Vagina (tissue), 2 donors: ENCODE measurements at places on chromosomes 2 and 18. TPM values are rescaled to one million over a fixed set of nuclear protein-coding genes. Genes with fewer than 3 reads are reported as not detected.

DNA sequence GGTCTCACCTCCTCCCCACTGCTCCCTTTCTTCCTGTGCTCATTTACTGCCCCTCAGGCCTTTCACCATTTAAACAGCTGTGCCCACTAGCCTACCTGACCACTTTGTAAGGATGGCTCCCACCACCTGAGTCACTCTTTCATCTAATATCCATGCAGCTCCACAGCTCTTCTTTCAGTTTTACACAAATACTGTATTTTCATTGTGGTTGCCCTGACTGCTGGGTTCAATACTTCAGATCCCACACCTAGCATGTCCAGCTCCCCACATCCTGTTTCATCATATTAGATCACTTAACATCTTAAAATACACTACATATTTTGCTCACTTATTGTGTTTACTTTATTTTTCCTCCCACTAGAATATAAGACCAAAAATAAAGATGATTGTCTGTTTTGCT, 1110.6 kb downstream of the TSN start:
- no peak for DNase-seq

DNA sequence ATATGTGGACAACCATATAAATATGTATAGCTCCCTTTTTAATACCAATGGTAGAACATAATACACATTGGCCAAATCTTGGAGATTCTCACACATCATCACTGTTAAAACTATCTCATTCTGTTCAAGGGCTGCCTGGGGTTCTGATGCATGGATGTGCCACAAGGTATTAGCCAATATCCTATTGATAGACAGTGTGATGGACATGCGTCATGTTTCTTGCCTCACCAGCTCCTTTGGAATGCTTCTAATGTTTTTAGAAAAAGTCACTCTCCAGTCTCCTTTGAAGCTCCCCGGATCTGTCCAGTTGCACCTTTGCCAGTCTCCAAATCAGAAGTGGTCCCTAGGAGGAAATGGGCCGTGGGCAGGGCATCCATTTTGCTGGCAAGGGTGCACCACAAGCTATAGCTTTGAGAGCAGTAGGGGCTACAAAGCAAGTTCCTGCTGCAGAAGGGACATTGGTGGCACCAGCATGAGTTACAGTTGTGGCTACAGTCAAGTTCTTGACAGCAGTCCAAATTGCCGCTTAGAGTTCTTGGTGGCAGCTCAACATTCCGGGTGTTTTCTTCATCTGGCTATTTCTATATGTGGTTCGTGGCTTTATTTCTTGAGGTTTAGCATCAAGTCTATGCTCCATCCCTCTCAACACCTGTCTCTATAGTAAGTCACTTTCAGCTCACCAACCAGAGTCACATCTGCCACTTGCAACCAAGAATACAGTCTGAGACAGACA, 25.1 kb upstream of the ATRAID start:
- no peak for DNase-seq

GRCh38 chr2:176435729-176436128, 166.5 kb downstream of the MTX2 start:
- DNase-seq: no peak

DNA sequence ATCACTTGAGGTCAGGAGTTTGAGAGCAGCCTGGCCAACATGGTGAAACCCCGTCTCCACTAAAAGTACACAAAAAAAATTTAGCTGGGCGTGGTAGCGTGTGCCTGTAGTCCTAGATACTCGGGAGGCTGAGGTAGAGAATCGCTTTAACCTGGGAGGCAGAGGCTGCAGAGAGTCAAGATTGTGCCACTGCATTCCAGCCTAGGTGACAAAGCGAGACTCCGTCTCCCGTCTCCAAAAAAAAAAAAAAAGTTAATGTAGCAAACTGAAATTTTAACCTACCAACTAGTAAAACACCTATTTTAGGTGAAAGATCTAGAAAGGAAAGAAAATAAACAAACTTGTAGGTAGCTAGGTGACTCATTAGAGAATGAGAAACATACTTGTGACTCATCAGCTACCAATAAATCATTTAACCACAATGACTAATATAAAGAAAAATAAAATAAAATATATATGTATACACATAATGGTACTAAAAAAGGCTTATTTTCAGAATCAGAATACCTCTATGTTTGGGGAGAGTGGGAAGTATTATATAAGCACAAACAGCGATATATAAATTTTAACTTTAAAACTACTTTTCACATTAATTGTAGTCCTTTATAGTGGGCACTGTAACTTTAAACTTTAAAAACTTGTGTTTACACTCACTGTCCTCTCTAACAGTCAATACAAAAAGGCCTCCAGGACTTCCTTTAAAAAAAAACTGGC, 36.6 kb downstream of the DARS1 start:
- no peak for DNase-seq

DNA sequence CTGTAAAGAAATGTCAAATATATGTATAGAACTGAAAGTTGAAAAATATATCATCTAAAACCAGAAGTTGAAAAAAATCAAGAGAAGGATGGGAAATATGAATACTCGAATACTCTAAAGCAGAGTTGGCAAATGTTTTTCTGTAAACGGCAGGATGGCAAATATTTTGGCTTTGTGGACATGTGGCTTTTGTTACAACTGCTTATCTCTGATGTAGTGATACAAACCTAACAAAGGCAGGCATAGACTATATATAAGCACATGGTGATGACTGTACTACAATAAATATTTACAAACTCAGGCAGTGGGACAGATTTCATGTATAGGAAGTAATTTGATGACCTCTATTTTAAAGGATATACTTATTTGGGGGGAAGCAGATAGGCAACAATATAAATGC, 224.6 kb upstream of the LRRTM4 start:
- DNase-seq: no peak

DNA sequence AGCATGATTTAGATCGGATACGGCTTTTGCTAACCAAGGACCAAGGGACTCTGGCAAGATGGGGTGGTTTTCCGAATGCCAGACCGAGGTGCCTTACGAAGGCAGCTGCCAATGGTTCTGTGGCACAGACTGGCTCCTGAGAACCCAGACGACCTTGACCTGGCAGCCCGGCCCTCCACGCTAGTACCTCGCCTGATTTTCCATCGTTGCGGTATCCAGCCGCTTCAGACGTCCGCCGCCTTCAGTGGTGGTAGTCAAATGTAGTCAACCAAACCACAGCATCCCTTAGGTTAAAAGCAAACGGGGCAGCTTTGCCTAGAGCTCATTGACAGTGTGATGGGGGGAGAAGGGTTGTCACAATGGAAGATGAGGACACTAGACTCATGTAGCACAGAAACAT, 42.6 kb downstream of the GBX2 start:
- no peak for DNase-seq

DNA sequence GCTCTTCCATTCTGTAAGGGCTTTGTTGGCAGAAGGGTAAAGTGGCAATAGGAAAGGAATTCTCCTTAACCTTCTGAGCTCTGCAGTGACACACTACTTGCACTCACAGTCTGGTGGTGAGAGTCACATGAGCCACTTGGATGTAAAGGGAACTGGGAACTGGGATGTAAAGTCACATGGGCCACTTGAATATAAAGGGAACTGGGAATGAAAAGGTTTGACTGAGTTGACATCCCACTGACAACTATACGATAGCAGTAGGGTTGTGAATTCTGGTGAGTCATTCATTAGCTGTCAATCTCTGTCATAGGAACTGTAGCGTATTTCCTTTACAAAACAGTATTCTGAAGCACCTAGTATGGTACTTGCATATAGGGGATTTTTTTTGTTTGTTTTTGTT, 5.5 kb downstream of the RPE start:
- no peak for DNase-seq

DNA sequence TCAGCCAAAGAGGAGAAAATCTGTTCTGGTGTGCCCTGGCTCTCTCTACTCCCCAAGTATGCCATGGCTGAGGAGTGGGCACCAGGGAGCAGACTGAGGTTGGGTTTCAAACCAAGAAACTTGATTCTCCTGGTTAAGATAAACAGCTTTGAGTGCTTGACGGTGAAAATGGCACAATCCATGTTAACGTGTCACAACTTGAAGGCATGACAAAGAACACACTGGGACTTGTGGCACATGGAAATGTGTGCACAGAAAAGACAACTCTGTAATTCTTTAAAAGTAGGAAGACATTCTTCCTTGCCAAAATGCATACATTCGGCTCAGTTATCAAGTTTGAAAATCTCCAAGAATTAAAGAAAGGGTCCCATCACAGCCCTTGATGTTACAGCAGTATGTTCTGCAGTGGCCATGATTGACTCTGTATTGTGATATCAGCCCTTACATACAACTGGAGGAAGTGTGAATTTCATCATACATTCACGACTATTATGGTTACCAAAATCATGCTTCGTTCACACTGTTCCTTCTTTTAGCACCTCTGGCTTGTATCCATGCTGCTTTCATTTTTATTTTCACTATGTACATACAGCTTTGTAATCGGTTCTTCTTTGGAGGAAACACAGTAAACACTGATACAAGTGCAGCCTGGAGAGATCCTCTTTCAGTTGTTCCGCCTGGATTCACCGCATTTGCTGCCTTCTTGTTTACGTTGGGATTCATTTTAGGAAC, 15.6 kb upstream of the ACTG2 start:
- no peak for DNase-seq

DNA sequence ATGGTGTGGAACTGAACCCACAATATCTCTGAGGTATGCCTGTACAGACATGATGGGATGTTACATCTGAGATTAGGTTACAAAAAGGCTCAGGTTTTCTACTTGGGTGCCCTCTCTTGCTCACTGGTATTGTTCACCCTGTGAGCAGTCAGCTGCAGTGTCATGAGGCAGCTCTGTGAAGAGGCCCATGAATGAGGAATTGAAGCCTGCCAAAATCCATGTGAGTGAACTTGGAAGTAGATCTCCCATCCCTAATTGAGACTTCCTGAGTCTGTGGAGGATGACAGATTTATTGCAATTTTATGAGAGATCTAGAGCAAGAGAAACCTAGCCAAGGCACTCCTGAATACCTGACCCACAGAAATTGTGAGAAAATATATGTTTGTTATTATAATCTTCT, 404.9 kb upstream of the ZEB2 start:
- DNase-seq: no peak

- no peak for DNase-seq
These were observed 16.7 kb downstream of the RNF144A start for GRCh38 chr2:6933911-6934310.

GRCh38 chr2:196431076-196431475, 208.4 kb upstream of the CCDC150 start:
- DNase-seq: no peak

DNA sequence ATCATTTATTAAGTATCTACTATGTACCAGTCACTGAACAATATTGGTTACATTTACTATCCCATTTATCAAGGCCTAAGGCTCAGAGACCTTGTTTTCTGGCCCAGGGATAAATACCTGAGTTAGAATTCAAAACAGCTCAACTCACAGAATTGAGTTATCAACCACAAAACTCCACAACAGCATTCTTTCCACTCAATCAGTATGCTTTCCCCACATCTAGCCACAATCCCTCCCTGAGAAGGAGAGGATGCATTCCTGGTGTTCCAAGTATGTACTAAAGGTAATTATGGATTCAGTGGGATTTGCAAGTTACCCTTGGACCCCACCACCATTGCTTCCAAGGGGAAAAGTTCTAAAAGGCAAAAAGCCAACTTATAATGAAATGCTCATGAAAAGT, 104.2 kb upstream of the PID1 start:
- no peak for DNase-seq

DNA sequence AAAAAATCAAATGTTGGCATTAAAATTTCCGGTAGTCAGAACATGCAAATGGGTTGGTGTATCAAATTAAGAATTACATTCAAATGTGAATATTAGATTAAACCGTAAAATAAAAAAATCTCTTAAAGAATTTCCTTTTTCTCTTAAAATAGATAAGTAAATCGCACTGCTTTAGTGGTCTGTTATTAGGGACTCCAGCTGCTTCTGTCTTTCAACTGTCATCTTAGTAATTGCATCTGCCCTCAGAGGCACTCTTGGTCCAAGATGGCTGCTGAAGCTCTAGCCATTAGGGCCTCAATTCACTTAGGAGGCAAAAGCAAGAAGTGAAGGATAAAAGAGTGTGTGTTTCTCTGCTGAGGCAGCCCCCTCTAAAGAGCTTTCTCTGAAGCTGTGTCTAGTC, 132.4 kb downstream of the MGAT5 start:
- no peak for DNase-seq

DNA sequence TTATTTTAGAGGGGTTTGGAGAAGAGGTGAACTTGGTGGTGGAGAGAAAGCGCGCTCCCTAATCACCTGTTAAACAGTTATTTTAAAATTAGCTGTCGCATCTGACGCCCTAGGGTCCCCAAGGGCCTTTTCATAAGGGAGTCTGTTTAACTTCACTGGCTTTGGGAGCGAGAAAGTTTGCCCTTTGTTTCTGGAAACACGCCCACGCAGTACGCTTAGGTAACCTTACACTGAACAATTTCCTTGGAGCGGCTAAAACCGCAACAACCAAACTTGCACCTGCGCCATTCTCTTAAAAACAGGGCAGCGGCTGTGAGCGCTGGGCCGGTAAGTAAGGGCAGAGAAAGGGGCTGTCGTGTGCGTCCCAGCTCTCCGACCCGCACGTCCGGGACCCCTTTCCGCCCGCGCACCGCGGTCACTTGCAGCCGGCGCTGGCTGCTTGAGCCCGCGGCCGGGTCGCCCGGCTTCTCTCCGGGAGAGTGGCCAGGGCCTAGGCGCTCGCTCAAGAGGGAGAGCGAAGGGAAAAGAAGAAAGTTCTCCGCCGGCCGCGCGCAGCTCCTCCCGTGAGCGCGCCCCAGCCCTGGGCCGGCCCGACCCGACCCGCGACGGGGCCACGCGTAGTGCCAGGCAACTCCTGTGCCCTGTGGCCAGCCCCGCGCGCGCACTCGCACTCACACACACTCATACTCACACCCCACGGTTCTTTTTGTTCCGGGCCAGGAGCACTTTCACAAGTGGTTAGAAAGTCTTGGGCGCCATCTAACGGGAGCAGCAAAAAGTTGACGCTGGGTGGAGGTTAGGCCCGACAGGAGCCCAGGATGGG, 19.2 kb downstream of the POU3F3 start:
- DNase-seq: no peak

DNA sequence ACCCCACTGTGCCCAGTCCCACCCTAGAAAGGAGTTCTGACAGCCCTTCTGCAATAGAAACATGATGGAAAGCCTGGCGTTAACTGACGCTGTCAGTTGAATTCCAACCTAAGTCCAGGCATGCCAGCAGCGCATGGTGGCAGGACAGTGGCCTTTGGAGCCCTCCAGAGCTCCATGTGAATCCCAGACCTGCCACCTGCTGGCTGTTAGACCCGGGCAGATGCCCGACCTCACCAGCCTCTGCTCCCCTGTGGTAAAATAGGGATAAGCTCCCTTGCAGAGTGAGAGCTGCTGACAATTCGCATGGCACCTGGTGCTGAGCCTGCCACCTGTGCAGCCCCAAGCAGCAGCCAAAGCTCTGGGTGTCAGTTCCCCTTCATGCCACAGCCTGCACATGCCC, 138.6 kb downstream of the LOXHD1 start:
- DNase-seq: no peak

GRCh38 chr2:173648816-173649215, 294.1 kb downstream of the CDCA7 start:
- no peak for DNase-seq

GRCh38 chr18:44715245-44715644, 34.6 kb downstream of the SETBP1 start:
- no peak for DNase-seq

- no peak for DNase-seq
These were observed 31.0 kb downstream of the TSPYL6 start for GRCh38 chr2:54224997-54225396.

HOXD9 gene
- total RNA-seq: 12.5 TPM

LYG1 gene
- total RNA-seq: not detected

GPR55 gene
- total RNA-seq: 2.7 TPM

BOLL gene
- total RNA-seq: not detected

DSEL gene
- 7.6 TPM for total RNA-seq

FOXI3 gene
- not detected for total RNA-seq

DSG1 gene
- total RNA-seq: 122 TPM

SLC35F6 gene
- 40.8 TPM for total RNA-seq

SCYGR3 gene
- total RNA-seq: not detected

LINC00305 gene
- total RNA-seq: not detected

CAPN10 gene
- 14.2 TPM for total RNA-seq
